Activated CD4-positive, alpha-beta T cell treated with anti-CD3 and anti-CD28 coated beads for 1 hour (primary cell): ENCODE measurements at places on chromosomes 6 and 20.

DNA sequence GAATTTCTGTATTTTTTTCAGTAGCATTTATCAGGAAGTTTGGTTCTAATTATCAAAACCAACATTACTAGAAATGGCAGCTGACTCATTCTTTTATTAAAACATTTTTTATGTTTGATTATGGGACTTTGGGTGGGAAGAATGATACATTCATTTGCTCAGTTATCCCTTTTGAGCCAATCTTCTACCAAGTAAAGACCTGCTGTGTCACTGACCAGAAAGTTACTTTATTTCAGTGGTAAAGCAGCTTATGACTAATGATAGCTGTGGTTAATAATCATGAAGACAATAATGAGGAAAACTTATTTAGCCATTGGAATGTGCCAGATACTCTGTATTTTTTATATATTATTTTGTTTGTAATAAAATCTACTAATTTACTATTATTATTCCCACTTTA lies 142.3 kb downstream of the FARS2 start:
- DNase-seq = no peak

GRCh38 chr6:134826889-134827737 lies 122.8 kb downstream of the ALDH8A1 start:
- no peak for DNase-seq

- DNase-seq = no peak
Observed at GRCh38 chr6:126071000-126071647, 84.8 kb downstream of the TRMT11 start.

- no peak for DNase-seq
Observed at GRCh38 chr6:130967502-130968445, 95.3 kb downstream of the EPB41L2 start.

DNA sequence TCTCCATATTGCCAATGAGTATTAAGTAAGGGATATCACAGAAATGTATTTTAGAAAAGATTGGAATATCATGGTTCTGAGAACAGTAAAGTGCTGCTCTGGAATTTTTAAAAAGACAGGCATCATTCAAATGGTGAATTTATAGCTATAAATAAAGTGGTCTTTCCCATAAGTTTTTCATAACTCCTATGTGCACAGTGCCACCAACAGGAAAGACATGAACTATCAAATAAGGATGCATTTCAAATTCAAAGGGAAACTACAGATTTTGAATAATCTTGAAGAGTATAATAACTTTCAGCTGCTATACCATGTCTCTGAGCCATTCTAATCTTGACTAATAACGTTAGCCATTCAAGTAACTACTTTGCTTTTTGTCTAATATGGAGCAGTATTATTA lies 456.8 kb upstream of the GJE1 start:
- no peak for DNase-seq

GRCh38 chr6:165847407-165848085 lies 184.5 kb upstream of the PDE10A start:
- DNase-seq = no peak

- DNase-seq = no peak
Observed at GRCh38 chr6:111464184-111464583, 18.8 kb downstream of the REV3L start.
